ENCODE measurements at places on chromosomes 5 and 9. TPM values are rescaled to one million over a fixed set of nuclear protein-coding genes. Genes with fewer than 3 reads are reported as not detected.

The F2R gene
- total RNA-seq = 14.6 TPM

The OR1N2 gene
- total RNA-seq = not detected

The DHFR gene
- total RNA-seq = 18.5 TPM

The BAAT gene
- 0.15 TPM for total RNA-seq

The PLCXD3 gene
- not detected for total RNA-seq

The TRAF1 gene
- total RNA-seq = 181 TPM

The SLC34A1 gene
- 0.11 TPM for total RNA-seq

The GRPEL2 gene
- total RNA-seq = 39.4 TPM

The FBN2 gene
- total RNA-seq = 0.15 TPM

The ST8SIA4 gene
- total RNA-seq = 28.7 TPM

The PFN3 gene
- not detected for total RNA-seq

The PHYHD1 gene
- total RNA-seq = 1.7 TPM

The FAXDC2 gene
- not detected for total RNA-seq

The TTC16 gene
- total RNA-seq = 2.5 TPM

GRCh38 chr5:58911270-58911669, 328.4 kb downstream of the RAB3C start:
- no peak for DNase-seq

GRCh38 chr9:79353856-79354520, 217.8 kb upstream of the TLE4 start:
- no peak for DNase-seq

GRCh38 chr9:9122230-9122875, 1322.8 kb upstream of the DMAC1 start:
- no peak for DNase-seq

- DNase-seq = peak; percentile 9
Observed at GRCh38 chr5:129135633-129136032, 41.1 kb downstream of the ISOC1 start.

- no peak for DNase-seq
Observed at GRCh38 chr5:65113771-65114170, 345.0 kb downstream of the CWC27 start.

DNA sequence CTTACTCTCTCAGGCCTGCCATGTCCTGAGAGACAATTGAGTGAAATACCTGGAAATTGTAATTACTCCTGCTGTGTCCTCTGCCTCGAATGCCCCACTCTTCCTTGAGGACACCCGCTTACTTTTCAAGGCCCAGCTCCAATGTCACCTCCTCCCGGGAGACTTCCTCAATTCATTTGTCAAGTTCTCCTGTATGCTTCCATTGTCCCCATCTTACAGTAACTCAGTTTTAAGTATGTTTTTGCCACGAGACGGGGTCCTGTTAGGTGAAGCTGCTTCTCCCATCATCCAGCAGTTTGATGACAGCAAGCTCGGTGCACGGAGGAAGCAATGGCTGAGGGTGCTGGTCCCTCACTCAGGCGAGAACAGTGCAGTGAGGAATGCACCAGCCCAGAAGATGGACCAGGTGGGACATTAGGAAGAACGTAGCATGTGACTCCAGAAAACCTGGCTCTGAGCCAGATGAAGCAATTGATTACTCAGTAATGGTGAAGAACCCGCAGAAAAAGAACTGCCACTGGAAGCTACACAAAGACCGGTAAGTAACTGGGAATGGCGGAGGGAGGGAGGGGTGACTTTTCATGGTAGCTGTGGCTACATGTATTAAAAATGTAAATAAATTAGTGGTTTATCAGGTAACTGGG, 274.8 kb downstream of the DENND1A start:
- no peak for DNase-seq

- no peak for DNase-seq
Observed at GRCh38 chr5:43947935-43948334, 345.0 kb downstream of the NNT start.

DNA sequence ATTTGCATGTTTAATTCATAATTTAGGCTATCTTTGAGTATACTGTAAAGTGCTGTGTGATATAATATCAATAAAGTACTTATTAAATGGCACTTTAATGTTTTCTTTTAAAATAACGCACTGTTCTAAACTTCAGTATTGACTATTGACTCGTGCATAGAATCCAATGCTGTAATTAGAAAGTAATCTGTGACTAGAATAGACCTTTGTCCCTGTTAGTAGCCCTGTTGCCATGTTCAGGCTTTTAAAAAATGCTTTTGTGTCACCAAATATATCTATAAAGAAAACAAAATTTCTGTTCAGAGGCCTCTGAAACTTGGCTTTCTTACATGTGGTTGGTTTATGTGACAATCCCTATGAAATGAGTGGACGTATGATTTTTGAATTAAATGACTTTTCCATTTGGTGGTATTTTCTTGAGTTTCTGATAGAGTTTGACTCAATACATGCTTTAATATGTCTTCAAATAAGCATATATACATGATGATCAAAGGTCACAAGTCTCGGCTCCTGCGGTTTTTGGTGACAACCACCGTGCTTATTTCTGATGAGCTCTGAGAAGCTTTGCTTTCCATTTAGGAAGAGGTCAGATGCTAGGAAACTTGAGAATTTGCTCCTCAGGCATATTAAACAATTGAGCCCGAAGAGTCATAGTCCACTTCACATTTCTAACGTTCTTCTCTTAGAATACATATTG, 174.7 kb downstream of the NR3C1 start:
- no peak for DNase-seq

DNA sequence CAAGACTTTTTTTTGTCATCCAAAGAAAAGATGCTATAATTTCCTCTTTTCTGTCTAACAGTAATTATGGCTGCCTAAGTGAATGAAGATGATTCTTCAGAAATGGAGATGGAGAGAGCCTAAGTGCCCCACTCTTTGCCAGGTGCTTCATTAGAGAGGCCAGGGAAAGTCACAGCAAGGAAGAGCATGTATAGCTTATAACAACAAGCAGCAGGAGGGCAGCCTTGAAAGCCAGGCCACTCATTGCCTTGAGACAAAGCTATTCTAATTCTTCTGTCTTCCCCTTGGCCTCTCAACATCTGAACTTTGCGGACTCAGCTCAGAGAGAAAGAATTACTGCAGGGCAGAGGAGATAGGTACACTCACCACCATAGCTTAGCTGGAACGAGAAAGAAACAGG, 112.0 kb upstream of the ZNF366 start:
- no peak for DNase-seq

- no peak for DNase-seq
Observed at GRCh38 chr5:9374025-9374424, 171.8 kb downstream of the SEMA5A start.

DNA sequence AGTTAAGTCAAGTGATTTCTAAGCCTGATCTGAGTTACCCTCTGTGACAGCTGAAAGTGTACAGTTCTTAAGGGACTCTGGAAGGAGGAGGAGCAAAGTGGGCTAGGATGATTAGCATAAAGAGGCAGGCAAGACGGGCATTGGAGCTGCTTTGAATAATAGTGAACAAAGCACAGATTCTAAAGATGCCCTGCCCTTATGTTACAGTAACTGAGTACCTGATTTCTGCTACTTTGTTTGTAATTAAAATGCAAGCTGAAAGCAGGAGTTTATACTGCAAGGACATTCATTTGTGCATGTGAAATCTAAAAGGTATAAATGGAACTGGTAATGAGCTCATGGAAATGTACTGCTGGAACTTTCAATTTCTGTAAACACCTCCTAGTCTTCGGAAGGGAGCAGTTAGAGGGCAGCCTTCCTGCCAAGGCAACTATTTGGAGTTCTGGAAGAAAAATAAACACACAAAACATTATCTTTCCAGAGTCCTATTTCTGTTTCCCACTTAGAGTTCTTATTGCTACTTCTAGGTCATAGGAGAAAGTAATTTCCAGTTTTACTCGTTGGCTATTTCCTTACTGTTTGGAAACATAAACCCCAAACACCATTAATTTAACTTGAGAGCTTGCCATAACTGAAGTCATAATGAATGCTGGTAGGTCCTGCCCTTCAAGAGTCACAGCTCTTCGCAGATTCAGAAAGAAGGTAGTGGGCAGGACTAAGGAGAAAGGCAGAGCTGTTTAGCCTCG, at the start of gene RANBP3L:
TSS of gene RANBP3L (minus strand) at position 45 of the 746 bp plus-strand sequence. CDS start 486 bp downstream, outside the sequence.
- DNase-seq = no peak

- no peak for DNase-seq
Observed at GRCh38 chr5:173281910-173282309, 46.3 kb downstream of the STC2 start.

GRCh38 chr9:26746357-26747072, 146.1 kb downstream of the CAAP1 start:
- DNase-seq = no peak

DNA sequence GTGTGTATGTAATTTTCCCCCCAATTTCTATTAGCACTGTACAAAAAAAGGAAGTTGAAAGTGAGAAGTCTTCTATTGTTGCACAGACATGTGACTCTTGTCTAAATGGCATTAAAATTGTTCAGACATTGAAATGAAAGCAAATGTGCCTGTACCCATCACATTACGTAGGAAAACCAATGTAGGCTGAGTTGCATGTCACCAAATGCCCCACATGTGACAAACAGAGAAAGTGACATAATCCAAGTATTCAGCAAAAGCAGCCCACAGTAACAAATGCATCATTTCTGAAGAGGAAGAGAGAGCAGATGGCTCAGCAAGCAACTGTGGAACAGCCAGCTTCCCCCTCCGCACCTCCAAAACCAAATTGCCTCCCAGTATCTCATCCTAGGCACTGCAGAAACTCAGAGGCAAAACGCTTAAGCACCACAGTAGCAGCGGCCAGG, 161.5 kb upstream of the NR4A3 start:
- no peak for DNase-seq

DNA sequence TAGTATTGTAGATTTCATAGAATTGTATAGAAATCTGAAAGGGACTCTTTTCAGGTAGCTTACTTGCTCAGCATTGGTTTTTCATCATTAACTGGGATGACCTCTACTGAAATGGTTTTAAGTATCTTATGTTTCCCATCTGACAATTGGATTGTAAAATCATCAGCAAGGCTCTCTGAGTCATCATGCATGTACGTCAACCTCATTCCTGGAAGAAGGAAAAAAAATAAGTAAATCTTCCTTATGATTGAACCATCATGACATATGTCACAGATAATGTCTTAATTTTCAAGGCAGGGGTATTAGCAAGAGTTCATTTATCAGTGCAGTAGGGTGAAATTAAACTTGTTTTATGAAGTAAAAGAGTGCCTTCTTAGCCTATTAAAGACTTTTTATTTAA, 74.9 kb upstream of the CER1 start:
- DNase-seq = no peak

DNA sequence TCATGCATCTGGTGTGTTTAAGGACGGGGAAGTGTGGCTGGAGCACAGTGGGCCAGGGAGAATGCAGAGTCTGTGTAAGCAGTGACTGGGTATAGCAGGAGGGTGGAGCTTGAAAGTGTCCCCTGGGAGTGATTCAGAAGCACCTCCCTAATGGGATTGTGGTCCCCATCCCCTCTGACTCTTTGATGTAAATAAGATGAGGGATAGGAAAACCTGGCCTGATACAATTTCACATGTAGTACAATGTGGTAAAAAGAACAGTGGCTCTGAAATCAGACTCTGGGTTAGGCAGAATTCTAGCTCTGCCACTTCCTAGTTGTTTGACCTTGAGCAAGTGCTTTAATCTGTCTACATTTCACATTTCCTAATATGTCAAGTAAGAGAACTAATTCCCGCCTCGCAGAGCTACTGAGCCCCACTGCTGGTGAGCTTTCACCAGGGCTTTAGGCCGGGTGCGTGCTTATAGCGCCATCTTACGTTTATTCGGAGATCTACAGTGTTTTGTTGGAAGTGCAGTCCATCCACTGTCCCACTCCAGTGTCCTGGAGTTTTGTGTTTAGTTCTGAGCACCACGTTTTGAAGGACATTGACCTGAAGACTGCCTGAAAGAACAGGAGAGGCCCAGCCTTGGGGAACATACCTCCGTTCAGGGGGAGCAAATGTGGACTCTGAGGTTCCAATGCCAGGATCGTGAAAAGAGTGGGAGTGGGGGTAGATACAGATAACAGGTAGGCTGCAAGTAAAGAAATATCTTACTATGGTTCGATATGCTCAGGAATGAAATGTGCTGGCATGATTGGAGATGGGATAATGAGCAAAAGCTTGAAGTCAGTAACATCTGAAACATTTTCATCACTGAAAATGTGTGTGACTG, 51.2 kb upstream of the TESK1 start:
- peak; percentile 36 for DNase-seq

GRCh38 chr5:167051402-167051768, 1240.1 kb upstream of the WWC1 start:
- no peak for DNase-seq

- no peak for DNase-seq
Observed at GRCh38 chr9:6598249-6598725, 47.2 kb downstream of the GLDC start.

GRCh38 chr5:64519263-64519662, 13.4 kb downstream of the RGS7BP start:
- no peak for DNase-seq

GRCh38 chr5:102895234-102895633, 140.1 kb downstream of the PAM start:
- no peak for DNase-seq

DNA sequence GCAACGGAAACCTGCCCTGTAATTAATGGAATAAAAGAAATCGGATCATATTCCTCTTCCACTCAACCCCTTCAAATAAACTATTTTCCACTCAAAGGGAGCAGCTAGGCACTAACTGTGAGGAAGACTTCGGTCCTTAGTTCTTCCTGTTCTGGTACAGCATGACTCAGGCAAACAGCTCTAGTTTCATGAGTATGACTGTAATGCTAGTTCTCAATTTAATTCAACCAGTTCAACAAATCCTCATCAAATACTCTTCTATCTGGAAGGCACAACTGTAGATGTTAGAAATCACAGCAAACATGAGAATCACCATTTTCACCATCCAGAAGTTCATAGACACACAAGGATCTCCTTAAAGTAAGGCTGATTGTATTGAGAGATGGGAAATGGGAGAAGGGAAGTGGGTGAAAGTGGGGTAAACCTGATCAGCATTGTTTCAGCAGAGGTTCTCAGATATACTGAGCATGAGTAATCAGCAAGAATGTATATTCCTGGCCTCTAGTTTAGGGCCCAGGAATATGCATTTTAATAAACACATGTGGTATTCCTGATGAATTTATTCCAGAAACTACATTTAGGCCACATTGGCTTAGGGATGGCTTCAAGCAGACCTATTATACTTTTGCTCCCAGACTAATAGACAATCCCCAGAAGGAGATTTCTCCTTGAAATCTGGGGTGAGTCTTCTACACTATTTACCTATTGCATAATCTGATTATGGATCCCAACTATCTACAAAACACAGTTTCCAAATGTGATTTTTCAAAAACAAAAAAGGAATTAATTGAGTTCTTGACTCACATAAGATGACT, 141.1 kb upstream of the SLC12A2 start:
- no peak for DNase-seq

- no peak for DNase-seq
Observed at GRCh38 chr5:96931605-96932004, 4.3 kb upstream of the LNPEP start.

- DNase-seq = no peak
Observed at GRCh38 chr9:104144336-104144735, 50.2 kb downstream of the SMC2 start.

- DNase-seq = no peak
Observed at GRCh38 chr5:64145216-64145895, 20.3 kb upstream of the RNF180 start.

DNA sequence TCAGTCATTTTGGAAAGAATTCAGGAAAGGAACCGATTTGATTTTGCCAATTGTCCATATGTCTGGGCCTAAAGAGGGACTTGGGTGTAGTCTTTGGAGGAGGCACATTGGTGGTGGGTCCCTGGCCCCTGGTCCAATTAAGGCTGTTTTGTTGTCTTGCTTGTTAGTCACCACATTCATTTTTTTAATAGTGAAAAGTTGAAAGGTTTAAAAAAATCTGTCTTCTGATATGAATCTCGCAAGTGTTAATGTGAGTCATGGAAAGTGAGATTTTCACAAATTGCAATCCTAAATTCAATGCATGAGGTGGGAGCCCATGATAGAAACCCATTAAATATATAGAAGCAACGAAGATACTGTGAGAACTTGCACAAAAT, 165.9 kb upstream of the OTULINL start:
- DNase-seq = no peak
